GM06990 (cell line): ENCODE measurements at places on chromosomes 12 and 14.

- DNase-seq: no peak
Observed at GRCh38 chr12:72264548-72265175, 7.5 kb upstream of the TRHDE start.

- DNase-seq: no peak
Observed at GRCh38 chr12:123906711-123907420, 65.8 kb downstream of the CCDC92 start.

DNA sequence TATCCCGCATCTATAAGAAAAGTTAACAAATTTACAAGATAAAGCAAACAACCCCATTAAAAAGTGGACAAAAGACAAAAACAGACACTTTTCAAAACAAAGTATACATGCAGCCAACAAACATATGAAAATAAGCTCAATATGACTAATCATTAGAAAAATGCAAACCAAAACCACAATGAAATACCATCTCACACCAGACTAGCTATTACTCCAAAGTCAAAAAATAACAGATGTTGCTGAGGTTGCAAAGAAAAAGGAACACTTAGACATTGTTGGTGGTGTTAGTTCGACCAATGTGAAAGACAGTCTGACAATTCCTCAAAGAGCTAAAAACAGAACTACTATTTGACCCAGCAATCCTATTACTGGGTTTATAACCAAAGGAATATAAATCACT, 968.6 kb upstream of the USP15 start:
- DNase-seq: no peak

DNA sequence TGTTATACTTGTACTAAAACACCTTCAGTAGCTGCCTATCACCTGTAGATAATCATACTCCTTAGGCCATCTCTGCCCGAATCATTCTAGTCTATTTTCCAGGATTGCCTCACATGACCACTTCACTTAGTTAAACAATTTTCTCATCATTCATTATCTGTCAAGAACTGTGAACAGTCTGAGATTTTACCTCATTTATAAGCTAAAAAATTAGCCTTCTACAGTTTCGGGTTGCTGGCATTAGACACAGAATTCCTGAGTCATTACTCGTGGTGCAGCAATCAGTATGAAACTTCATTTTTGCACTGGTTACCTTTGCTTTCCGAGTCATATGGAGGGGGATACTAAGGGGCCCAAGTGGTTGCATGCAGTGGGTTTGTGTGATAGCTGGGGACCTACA, 57.6 kb upstream of the OTOGL start:
- no peak for DNase-seq

DNA sequence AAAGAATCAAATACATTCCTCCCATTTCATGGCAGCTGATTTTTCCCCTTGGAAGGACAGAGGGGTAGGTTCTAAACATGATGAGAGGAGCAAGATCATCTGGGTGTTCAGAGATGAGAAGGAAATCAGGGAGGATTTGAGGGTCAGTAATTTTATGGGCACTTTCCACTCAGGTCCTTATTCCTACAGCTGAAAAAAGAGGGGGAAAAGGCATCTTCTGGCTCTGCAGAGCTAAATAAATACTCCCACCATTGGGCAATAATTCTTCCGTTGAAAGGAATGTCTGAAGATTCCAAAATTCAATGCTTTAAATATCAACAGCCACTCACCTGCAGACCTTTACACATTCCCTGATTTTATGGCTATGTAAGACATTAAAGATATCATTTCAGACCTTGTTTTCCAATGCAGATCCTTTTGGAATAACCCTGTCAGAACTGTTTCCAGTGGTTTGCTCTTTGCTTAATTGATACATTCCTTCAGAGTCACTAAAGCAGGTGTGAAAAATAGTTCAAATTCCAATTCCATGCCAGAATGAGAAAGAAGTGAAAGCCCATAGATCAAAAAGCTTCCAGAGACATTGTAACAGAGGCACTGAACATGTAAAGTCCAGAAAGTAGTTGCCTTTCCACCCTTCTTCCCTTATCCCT, 233.3 kb upstream of the KRR1 start:
- no peak for DNase-seq

- DNase-seq: no peak
Observed at GRCh38 chr14:25111061-25111601, 61.2 kb upstream of the STXBP6 start.

DNA sequence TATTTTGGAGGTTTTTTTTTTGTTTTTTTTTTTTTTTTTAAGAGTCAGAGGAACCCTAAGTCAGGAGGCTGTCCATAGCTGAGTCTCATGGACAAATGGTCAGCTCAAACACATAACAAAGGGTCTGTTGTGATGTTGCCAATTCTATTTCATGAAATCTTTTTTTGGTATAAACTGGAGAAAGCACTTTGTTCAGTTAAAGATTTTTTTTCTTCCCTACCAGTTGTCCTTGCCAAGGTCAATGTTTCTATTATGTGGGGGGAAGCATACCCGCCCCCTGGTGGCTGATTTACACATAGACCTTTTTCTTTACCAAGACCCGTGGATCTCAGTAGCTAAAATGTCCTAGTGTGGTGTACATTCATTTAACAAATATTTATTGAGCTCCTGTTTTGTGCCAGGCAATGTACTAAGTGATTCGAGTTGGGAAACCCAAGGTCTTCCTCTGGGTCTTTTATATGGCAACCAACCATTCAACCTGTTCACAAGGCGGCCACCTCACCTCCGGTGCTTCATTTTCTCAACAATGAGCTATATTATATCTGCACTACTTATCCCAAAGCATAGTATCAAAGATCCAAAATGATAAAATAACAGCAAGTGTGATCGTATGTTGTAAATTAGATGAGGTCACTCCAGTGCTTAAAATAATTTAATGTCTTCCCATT, 214.5 kb downstream of the PAH start:
- no peak for DNase-seq

GRCh38 chr12:1525858-1526257, 68.5 kb downstream of the FBXL14 start:
- no peak for DNase-seq

GRCh38 chr14:90318016-90318415, 13.7 kb downstream of the NRDE2 start:
- no peak for DNase-seq

DNA sequence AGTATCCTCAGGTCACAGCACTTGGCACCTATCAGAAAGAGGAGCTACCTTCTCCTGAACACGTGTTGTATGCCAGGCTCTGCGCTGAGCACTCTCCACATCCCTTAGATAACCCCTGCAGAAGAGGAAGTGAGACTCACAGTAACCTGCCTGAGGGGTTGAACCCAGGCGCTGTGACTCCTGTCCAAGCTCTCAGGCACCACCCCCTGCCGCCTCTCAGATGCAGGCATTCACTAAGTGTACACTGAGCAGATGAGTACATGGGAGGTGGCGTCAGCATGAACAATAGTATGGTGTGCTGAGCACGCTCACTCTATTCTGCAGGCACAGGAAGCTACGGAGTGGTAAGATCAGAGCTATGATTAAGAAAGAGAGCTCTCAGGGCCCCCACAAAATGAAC, 21.0 kb upstream of the RIC8B start:
- peak; percentile 77 for DNase-seq

GRCh38 chr14:72532686-72533454, 361.0 kb downstream of the DPF3 start:
- no peak for DNase-seq

GRCh38 chr14:20093442-20093841, 17.1 kb upstream of the OR4K17 start:
- no peak for DNase-seq

- DNase-seq: no peak
Observed at GRCh38 chr12:13144266-13144828, 40.9 kb upstream of the GSG1 start.

DNA sequence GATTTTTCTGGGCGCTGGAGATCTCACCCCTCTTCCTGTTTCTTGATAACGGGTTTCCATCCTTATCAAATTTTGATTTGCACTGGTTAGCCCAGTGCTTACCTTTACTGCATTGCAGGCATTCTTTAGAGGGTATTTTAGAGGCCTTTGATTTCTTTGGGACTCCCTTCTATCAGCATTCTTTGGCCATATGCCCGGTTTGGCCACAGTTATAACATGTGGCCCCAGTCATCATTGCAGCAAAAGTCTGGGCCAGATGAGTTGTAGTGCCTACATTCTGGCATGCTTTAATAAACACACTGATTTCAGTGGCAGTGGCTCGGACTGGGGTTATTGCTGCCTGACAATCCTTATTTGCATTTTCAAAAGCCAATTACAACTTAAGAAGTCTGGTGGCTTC, 82.3 kb downstream of the KCNMB4 start:
- no peak for DNase-seq

- no peak for DNase-seq
Observed at GRCh38 chr12:132329036-132329719, at the start of gene GALNT9. Gene GALNT9, minus strand, starts transcription at chr12:132329589. Its CDS starts 386 bp downstream, at chr12:132329203.

GRCh38 chr12:6620137-6620884, 13.1 kb upstream of the CHD4 start:
- DNase-seq: peak; percentile 27

DNA sequence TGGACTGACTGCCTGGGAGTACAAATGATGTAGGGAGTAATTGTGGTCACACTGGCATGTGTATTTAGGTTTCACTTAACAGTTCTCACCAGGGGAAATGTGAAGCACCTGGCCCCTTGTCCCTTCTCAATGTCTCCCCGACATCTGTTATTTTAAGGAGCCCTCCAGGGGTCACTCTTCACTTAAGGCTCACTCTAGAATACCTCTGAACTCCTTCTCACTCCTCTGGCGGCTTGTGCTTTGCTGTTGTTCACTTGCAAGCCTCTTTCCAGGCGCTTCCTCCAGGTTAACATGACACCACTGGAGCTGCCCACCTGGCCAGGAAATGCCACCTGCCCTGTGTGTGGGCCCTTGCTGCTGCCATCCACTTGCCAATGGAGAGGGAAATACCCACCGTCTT, 56.5 kb upstream of the GZMB start:
- DNase-seq: no peak

- DNase-seq: no peak
Observed at GRCh38 chr12:11839091-11839641, 189.7 kb downstream of the ETV6 start.

DNA sequence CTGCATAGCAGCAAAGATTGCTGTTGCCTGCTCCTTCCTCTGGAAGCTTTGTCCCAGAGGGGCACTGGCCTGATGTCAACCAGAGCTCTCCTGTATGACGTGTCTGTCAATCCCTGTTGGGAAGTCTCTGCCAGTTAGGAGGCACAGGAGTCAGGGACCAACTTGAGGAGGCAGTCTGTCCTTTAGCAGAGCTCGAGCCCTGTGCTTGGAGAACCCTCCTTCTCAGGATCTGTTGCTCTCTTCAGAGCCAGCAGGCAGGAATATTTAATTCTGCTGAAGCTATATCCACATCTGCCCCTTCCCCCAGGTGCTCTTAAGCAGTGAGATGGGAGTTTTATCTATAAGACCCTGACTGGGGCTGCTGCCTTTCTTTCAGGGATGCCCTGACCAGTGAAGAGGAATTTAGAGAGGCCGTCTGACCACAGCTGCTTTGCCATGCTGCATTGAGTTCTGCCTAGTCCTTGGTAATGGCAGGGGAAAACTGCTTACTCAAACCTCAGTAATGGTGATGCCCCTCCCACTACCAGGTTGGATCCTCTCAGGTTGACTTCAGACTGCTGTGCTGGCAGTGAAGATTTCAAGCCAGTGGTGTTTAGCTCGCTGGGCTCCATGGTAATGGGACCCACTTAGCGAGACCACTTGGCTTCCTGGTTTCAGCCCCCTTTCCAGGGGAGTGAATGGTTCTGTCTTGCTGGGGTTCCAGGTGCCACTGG, 218.6 kb upstream of the SLC38A2 start:
- DNase-seq: no peak

- no peak for DNase-seq
Observed at GRCh38 chr14:73742520-73743238, 28.5 kb upstream of the PNMA1 start.

DNA sequence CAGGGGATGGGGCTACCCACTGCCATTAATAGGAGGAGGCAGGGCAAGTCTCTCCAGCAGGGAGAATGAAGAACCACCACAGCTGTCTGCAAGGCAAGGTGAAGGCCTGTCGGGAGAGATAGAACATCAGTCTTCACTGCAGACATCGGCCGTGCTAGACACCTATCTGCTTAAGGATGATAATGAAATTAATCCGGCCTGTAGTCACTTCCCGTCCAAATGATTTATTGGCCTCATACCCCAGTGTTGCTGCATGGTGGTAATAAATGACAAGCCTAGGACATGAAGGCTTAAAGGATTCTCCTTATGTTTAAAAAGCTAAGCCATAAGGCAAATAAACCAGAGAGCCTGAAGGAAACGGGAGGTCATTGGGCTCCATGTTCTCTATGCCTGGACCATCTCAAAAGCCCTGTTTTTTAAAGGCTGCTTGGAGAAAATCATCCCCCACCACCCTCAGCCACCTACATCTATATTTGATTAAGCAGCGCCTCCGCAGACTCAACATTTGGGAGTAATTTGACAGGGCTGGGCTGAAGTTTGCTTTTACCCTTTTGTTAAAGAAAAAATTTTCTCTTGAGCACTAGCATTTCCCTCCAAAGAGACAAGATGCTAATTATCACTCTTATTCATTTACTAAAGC, 137.7 kb downstream of the PLXNC1 start:
- no peak for DNase-seq

- DNase-seq: no peak
Observed at GRCh38 chr12:85740186-85740585, 96.0 kb downstream of the RASSF9 start.

DNA sequence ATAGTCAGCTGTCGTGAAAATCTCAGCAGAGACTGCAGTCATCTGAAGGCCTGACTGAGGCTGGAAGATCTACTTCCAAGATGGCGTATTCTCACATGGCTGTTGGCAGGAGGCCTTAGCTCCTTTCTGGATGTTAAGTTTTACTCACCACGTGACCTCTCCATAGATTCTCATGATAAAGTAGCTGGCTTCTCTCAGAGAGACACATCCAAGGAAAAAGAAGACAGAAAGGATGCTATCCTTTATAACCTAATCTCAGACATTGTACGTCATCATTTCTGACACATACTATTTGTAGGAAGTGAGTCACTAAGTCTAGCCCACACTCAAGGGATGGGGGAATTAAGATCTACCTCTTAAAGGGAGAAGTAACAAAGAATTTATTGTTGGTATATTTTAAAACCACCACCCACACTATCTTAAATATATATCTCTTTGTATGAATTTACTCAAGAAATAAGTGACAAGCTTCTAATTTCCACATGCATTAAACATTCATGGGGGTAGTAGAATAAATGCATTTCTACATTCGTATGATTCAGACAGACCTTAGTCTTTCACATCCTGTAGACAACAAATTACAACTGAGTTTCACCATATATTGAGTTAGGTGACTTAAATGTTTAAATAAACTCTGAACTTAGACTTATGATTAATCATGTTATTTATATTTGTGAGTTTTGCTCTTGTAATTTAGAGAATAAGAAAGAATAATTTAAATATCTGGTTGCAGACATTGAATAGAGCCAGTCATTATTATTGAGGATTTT, 411.0 kb downstream of the LRIG3 start:
- no peak for DNase-seq

GRCh38 chr14:30596935-30597334, 25.2 kb upstream of the SCFD1 start:
- DNase-seq: no peak
